CD4-positive, alpha-beta T cell treated with Interleukin-1 beta for 1 hour (primary cell): ENCODE measurements at places on chromosomes 1 and 21.
A peak's percentile ranks its signal among the peaks of the same experiment; 100 is the strongest.

DNA sequence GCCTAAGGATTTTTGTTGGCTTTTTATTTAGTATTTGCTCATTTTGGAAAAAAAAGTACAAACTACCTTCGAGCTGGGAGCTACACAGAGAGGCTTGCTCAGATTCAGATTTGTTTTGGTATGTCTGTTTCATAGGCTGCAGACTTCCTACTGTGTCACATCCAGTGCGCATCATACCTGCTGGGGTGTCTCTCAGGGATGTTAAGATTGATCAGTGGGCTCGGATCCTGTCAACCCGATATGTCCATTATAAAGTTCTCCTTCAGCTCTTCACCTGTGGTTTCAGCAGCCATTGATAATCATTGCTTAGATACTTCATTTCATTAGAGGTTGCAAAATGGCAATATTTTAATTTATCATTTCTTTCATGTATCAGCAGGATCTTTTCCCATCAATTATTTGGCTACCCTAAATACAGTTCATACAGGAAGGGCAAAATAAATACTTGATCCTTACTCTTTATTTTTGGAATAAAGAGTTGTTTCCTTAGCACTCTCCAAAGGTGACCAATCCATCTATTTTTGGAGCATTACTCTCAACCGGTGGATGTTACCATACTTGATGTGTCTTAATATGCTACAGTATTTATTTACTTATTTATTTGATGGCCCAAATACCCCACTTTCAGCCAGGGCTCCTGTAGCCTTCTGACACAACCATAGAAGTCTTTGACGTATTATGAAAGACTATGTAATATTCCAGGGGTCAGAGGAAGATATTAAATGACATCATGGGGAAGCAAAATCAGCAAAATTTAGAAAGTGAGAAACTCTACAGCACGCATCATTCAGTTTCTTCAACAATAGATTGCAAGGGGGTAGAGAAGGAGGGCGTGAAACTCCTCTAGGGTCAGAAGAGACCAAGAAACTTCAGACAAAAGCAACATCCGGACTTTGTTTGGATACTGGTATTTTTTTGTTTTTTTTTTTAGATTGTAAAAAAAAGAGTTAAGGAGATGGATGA lies 55.3 kb upstream of the HNRNPU start:
- no peak for DNase-seq

DNA sequence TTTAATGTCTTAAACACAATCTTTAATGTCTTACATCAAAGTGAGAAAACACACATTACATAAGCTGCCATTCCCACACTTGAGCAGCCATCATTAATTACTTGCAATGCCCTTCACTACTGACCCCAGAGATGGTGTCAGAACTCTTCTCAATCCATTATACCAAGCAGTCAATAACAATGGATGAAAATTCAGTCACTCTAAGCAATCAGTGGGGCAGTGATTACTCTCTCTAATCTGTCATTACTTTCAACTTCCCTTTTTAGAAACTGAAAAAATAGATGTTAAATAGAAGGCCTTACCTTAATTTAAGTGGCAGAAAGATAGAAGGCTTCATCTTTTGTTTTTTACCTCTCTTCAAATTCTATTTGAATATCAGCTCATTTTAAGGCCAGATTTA lies 9.7 kb upstream of the FRRS1 start:
- DNase-seq, result no peak

- DNase-seq, result peak; percentile 14
Measured at GRCh38 chr1:247681288-247681897, 1.9 kb upstream of the OR13G1 start.

- no peak for DNase-seq
Measured at GRCh38 chr1:92822879-92823278, 9.0 kb upstream of the RPL5 start.

- DNase-seq, result no peak
Measured at GRCh38 chr1:42179275-42179674, 14.7 kb upstream of the GUCA2A start.

DNA sequence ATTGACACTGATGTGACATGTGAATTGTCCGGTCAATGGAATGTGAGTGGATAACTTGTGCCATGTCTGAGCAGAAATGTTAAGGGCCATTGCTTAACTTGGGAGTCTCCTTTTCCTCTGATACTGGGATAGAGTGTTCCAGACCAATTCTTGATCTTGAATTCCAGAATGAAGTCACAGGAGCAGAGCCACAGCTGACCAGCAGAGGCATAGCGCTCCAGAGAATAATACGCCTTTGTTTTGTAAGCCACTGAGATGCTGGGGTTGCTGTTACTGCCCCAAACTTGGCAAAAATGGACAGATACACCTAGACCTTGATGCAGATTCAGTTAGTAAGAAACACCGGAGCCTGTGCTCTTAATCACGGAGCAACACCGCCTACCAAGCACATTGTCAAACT lies 6.3 kb downstream of the KCNJ6 start:
- DNase-seq, result no peak

- no peak for DNase-seq
Measured at GRCh38 chr1:208100906-208101305, 143.3 kb downstream of the PLXNA2 start.
